ENCODE measurements at places on chromosomes 4 and X.

DNA sequence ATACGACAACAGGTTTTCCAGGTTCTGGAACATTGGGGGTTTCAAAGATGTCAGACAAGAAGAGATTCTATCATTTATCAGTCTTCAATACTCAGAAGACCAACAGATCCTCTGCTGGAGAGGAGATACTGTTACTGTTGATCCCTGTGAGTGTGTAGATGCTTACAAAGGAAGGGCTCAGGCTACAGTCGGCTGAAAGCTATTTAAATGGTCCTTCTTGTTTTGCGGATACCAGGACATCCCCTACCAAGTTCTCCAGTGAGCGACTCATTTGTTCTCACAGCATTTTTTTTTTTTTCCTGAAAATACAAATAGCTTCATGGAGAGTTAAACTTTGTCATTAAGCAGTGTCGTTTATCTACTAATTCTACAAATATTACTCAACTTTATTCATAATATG lies 201.6 kb downstream of the CAMK2D start:
- no peak for DNase-seq

DNA sequence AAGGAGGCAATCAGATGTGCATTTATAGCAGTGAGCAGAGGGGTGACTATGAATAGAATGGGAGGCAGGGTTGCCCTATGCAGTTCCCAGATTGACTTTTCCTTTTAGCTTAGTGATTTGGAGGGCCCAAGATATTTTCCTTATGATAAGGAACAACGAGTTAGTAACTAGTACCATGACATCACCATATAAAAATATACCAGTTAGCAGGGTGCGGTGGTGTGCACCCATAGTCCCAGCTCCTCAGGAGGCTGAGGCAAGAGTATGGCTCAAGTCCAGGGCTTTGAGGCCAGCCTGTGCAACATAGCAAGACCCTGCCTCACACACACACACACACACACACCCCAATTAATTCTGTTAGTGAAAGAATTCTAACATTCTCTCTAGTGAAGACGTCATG lies 53.0 kb downstream of the IL13RA2 start:
- no peak for DNase-seq

GRCh38 chr4:20026456-20026855 lies 225.2 kb upstream of the SLIT2 start:
- no peak for DNase-seq

DNA sequence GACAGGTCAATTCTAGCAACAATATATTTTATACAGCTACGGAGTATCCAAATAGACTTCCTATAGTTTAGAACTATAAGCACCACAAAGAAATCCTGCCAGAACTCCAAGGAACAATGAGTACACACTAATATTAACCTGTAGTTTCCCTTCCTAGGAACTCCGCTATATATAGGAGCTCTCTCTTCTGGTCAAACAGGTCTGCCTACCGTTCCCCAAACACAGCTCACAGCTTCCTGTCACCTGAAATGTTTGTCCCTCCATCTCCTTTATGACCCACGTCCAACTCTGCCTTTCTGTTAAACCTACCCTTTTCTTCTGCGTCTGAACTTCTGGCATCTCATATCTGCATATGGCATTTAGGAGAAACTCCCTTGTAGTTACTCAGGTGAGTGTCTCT lies 10.5 kb upstream of the GJB1 start:
- no peak for DNase-seq

- DNase-seq: no peak
Measured at GRCh38 chr4:13905543-13905942, 278.0 kb upstream of the BOD1L1 start.
